PC-3 (cell line): ENCODE measurements at places on chromosomes 1 and 21.

DNA sequence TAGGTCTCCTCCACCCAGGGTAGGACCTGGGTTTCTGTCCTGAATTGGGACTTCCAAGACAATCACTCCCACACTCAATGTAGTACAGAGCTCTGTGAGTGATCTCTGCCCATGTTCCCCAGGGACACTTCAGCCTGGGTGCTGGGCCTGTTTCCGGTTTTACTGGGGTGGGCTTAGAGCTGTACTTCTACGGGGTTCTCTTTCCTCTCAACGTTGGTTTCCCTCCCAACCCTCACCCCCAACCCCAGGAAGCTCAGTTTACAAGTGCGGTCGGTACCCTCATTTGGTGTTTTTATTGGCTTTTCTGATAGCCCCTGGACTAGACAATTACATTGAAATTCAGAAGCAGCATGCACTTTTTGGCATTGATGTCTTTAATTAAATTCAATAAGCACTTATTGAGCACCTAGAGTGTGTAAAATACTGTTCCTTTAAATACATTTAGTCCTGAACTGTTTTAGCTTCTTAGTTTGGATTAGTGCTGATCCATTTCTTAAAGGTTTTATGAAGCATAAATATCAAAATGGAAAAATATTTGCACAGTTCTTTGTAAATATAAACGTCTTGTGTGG, 542 bp upstream of the XPR1 start:
- no peak for DNase-seq

DNA sequence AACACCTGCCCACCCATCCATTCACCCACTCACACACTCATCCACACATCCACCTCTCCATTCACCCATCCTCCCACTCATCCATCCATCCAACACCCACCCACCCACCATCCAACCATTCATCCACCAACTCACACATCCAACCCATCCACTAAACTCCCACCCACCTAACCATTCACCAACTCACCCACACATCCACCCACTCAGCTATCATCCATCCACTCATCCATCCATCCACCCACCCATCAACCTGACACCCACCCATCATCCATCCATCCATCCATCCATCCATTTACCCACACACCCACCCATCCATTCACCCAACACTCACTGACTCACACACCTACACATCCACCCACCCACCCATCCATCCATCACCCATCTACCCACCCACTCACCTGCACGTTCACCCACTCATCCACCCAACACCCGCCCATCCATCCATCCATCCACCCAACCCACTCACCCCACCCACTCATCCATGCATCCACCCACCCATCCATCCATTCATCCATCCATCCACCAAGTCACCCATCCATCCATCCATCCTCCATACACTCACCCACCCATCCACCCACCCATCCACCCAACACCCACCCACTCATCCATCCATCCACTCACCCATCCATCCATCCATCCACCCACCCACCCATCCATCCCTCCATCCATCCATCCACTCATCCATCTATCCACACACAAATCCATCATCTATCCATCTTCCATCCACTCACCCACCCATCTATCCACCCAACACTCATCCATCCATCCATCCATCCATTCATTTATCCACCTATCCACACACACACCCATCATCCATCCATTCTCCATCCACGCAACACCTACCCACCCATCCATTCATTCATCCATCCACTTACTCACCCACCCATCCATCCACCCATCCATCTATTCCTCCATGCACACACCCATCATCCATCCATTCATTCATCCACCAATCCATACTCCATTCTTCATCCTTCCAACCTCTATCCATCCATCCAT, 17.4 kb upstream of the PRDM16 start:
- DNase-seq: no peak

DNA sequence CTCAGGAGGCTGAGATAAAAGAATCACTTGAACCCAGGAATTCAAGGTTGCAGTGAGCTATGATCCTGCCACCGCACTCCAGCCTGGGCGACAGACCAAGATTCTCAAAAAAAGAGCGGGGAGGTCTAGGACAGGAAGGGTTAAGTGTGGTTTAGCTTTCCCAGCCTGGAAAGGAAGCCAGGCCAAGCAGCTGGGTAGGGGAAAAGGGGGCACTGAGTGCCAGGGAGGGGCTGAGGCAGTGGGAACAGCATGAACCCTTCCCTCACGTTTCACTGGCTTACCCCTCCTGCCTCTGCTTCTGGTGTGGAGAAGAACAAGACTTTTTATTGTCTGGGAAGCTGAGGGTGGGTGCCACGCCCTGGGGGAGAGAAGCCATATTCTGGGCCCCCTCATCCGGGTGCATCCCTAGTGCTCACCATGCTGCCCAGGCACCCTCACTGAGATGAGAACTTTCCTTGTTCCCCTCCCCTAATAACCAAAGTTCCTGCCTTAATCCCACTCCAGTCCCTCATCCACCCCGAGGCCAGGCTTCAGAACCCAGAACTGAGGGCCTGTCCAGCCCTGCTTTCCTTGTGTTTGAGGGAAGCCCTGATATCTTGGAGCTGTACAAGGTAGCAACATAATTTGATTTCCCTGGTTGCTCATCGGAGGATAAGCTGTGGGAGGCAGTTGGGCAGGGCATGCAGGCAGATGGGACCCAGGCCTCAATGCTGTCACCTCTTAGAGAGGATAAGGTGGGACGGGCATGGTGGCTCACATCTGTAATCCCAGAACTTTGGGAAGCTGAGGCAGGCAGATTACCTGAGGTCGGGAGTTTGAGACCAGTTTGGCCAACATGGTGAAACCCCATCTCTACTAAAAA, 2.0 kb upstream of the LMNA start:
- no peak for DNase-seq

- DNase-seq: no peak
Observed at GRCh38 chr1:59413327-59413720, 116.4 kb downstream of the FGGY start.

DNA sequence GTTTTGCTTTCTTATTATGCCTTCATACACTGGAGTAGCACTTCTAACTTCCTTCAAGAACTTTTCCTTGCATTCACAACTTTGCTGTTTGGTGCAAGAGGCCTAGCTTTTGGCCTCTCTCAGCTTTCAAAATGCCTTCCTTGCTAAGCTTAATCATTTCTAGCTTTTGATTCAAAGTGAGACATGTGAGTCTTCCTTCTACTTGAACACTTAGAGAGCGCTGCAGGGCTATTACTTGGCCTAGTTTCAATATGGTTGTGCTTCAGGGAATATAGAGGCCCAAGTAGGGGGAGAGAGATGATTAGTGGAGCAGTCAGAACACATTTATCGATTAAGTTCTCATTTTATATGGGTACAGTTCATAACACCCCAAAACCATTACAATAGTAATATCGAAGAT, 12.4 kb downstream of the ANGEL2 start:
- no peak for DNase-seq

GRCh38 chr1:209839875-209840546, 12.2 kb downstream of the UTP25 start:
- DNase-seq: peak; percentile 96

- peak; percentile 25 for DNase-seq
Observed at GRCh38 chr1:237012788-237013383, 8.6 kb upstream of the MT1HL1 start.

GRCh38 chr1:116291024-116291423, 82.0 kb upstream of the ATP1A1 start:
- DNase-seq: no peak

DNA sequence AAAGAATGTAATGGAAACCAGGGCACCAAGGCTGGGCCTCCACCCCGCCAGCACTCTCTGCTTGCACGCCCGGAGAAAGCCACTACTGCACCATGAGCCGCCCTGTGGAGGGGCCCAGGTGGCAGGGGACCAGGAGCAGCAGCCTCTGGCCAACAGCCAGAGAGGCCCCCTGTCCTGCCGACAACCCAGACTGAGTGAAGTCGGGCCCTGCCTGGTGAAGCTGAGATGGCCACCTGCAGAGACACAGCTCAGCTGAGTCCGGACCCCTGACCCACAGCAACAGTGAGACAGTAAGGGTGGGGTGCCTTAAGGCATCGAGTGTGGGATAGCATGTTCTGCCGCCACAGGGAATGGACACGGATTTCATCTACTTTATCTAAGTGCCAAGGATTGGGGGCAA, 28.9 kb downstream of the WDR4 start:
- no peak for DNase-seq

GRCh38 chr1:232620356-232620969, 9.5 kb downstream of the SIPA1L2 start:
- DNase-seq: peak; percentile 47

GRCh38 chr1:176692431-176692830, 229.5 kb downstream of the PAPPA2 start:
- no peak for DNase-seq

GRCh38 chr1:6971699-6972098, 186.4 kb downstream of the CAMTA1 start:
- no peak for DNase-seq

- no peak for DNase-seq
Observed at GRCh38 chr1:204087181-204087892, 14.4 kb downstream of the SOX13 start.

- DNase-seq: no peak
Observed at GRCh38 chr1:223847781-223848345, 2.1 kb upstream of the TP53BP2 start.

- DNase-seq: peak; percentile 3
Observed at GRCh38 chr21:21436012-21436534, 437.9 kb downstream of the NCAM2 start.

DNA sequence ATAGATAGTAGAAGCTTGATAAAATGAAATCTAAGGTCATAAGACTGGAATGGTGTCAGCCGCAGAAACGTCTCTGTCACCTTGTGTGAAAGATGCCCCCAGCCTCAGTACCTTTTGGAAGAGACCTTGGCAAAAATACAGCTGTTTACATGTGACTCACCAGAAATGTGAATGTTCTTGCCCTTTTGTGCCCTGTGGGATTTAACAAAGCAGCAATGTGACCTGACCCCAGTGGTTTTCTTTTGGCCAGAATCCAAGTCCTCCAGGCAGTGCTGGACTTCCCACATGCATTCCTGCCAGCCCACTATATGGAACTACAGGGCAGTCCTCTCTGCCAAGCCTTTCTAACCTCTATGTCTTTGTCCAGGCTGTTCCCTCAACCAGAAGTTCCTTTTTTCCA, 27.2 kb upstream of the LRRC8C start:
- DNase-seq: peak; percentile 87

DNA sequence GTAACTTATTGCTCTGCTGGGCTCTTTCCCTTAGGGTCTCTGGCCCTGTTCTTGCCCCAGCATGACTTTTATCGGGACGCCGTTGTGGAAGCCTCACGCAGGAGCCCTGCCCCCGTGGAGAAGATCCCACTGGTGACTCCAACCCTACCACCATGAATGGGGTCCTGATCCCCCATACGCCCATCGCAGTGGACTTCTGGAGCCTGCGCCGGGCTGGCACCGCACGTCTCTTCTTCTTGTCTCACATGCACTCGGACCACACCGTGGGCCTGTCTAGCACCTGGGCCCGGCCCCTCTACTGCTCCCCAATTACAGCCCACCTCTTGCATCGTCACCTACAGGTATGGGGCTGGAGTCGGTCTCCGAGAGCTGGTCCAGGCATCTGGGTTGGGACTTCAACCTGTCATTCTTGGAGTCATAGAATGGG, 322 bp downstream of the DCLRE1B start:
- DNase-seq: peak; percentile 25

GRCh38 chr1:9115351-9116205, 13.3 kb downstream of the GPR157 start:
- DNase-seq: no peak

DNA sequence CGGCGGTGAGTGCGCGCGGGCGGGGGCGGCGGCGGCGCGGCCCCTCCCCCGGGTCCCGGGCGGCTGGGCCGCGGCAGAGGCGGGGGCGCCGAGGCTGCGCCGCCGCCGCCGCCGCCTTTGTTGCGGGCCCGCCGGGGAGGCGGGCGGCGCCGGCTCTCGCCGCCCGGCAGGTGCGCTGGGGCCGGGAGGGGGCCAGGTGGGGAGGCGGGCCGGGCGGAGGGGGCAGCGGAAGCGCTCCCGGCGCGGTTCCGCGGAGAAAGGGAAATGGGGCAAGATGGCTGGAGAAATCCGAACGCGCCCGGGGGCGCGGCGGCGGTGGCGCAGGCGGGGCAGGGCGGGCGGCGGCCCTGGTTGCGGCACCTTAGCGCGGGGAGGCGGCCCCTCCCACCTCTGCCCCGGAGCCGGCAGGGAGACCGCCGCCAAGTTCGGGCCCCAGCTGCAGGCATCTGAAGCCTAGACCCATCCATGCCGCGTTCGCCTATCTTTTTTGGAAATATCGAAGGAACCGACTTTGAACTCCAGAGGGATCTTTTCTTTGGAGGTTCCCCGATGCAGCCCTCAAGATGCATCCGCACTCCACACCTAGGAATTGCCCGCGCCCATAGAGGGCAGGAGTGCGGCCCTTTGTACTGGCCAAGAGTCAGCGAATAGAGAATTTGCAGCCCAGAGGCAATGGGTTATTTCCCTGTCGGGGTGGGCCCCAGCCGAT, 479 bp downstream of the POGK start:
- peak; percentile 61 for DNase-seq

- DNase-seq: no peak
Observed at GRCh38 chr1:25977801-25978200, 20.1 kb downstream of the PAFAH2 start.

- peak; percentile 91 for DNase-seq
Observed at GRCh38 chr1:121444096-121444495, 259.3 kb downstream of the SRGAP2C start.

GRCh38 chr1:17278996-17279830, 28.8 kb upstream of the PADI4 start:
- no peak for DNase-seq

GRCh38 chr1:173420330-173420806, 56.8 kb upstream of the PRDX6 start:
- DNase-seq: peak; percentile 100

DNA sequence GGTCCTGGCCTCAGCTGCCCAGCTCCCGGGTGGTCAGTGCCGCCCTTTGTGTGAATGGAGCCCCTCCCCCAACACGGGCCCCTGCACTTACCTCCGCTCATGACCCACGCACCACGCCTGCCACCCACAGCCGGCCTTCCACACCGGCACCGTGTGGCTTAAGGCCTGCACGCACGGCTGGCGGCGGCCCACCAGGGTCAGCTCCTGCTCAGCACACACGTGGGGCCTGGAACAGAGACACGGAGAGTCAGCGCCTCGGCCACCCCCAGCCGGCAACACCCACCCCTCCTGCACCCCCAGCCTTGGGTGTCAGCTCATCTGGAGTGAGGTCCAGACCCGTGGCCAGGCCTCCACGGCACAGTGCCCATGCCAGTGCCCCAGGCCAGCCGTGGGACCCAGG, 8.9 kb downstream of the MEGF6 start:
- DNase-seq: no peak

DNA sequence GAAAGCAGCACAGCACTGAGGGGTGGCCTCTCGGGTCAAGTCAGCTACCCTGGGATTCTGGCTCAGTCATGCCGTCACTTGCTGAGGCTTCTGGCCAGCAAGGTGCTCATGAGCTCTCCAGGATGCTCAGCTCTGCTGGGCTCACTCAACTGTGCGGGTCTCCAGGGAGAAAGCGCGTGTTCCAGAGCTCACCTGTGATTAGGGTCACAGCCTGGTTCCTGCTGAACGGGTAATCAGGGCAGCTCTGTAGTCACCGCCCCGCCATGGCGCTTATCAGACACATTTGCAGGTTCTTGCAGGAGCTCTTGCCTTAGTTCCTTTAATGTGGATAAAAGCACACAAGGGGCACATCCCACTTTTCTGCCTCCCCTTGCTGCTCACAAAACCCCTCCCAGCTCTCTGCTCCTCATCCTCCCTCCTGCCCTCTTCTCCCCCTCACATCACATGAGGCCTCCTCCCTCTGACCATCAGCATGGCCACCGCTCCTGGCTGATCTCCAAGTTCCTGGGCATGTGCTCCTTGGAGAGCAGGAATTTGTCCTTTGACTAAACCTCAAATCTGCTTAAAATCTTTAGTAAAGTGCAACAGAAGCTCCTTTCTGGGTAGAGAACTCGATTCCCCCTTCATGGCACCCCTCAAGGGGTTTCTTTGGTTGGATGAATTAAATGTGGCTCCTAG, 2.0 kb downstream of the PCP4 start:
- DNase-seq: no peak
